ENCODE measurements at places on chromosomes 2 and 18.

DNA sequence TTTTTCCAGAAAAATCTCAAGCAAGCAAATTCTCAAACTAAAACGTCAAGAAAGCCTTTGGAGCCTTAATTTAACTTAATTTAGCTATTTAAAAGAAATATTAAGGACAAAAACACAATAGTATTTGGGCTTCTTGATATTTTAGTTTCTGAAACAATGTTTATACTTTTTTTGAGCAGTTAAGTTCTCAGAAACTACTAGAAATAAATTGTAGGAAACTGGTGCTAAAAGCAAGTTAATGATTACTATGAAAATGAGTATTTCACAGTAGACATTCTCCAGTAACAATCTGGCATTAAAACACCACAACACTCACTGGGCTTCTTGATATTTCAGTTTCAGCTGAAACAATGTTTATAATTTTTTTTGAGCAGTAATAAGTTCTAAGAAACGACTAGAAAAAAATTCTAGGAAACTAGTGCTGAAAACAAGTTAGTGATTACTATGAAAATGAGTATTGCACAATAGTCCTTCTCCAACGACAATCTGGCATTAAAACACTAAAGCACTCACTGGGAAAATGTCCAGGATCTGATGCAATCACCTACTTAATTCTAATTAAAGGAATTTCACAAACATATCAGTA lies 45.1 kb downstream of the TRAK2 start:
- no peak for DNase-seq

GRCh38 chr2:79830501-79830900 lies 317.6 kb downstream of the CTNNA2 start:
- no peak for DNase-seq

DNA sequence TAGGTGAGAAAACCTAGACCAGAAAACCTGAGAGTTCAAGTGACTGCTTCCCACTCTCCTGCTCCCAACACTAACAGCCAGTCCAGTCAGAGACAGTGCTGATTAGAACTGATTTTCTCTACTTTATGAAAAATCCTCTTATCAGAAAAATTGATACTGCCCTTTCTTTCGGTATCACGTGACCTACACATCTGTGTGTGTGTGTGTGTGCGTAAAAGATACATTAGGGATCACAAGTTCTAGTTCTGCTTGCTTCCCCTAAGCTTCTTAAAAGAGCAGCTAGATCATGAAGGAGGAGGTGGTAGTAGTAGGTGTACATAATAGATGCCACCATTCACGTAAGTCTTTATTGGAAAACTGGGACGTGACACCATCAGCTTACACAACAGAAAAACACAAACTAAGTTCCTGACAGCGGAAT lies 1.5 kb downstream of the ARL5A start:
- DNase-seq, result no peak

DNA sequence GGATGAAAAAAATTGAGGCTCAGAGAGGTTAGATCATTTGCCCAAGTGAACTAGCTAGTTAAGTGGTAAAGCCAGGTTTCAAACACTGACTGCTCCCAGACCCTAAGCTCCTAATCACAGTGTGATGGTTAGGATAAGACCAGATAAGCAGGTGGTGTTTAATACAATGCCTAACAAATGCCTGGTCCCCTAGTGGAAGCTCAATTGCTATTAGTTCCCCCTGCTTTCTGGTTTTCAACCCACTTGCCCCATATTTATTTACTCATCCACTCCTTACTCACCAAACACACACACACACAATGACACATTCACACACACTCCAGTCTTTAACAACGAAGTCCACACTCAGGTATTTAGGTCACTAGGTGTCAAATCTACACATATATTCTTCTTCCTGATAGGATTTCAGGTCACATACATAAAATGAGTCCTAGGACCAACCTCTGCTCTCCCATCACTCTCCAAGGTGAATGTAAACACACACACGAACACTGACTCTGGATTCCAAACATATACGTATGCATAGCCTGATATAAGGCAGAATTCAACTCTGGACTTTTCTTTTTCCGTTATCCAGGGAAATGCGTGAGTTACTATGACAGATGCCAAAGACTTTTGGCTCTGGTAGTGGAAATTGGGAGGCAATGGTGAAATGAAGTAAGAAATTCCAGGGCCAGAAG lies 73.6 kb upstream of the TSPYL6 start:
- no peak for DNase-seq

DNA sequence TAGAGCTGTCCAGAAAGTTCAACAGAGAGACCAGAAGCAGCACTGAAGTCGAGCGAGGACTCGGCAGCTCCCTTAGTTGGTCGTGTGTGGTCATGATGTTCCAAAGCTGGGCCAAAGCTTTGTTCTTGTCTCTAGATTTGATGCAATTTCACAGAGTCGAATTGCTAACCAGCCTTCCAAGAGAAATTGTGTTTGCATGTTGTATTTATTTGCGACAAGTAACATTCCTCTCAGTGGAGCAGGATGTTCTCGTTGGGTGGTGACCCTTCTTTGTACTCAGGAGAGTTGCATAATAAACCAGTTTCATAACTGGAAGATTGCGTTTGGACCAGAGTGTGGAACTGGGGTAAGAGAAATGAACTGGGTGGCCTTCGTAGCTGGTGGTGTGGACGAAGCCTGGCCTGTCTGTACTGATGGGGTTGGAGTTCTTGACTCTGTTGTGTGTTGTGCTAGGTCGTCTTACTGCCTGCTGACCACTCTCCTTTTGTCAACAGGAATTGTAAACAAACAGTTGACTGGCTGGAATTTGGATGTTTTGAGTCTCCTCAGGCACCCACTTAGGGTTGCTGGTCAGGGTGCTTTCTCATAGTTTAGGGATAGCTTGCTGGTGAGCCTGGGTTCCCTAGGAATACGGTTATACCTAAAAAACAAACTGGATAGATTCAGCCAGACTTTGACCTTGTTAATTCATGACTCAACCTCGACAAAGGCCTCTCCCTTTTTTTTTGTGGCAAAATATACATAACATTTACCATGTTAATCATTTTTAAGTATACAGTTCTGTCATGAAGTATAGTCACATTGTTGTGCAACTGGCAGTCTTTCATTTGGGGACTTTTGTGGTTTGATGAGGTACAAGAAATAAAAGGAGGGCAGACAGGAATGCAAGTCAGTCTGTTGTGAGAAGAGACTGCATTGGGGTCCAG lies 28.9 kb upstream of the TOGARAM2 start:
- DNase-seq, result no peak

GRCh38 chr2:182694189-182694588 lies 21.9 kb upstream of the DNAJC10 start:
- no peak for DNase-seq

DNA sequence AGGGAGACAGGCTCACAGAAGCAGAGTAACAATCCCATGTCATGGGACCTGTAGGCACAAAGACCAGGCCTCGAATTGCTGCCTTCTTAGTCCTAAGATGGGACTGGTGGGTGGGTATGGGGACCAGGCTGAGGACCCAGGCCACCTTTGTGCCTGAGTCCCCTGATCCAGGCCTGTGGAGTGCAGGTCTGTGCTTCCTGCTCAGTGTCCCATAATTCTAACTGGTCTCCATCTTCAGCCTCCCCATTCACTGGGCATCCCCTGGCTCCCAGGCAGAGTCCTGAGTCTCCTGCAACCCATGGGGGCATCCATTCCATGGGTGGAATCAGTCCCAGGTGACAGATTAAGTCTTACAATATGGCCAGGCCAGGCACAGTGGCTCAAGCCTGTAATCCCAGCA lies 83.9 kb downstream of the SMAD7 start:
- DNase-seq, result no peak

DNA sequence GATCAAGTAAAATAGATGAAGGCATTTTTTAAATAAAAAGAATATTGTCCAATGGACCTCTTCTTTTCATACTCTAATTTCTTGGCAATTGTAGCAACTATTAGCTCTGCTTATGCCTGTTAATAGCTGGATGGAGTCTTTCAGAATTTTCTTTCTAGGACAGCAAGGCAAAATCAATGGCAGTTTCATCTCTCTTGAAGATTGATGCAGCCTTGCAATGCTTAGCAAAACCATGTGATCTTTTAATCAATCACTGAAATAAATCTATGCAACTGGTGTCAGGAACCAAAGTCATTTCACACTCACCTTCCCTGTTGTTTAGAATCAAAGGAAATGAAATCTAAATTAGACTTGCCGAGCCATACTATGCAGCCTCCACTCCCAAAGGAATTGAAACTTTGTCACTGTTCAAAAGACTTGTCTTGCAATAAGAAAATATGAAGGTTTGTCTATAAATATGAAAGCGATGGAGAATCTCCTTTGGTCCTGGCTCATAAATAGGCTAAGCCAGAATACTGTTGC lies 16.2 kb downstream of the RPRM start:
- DNase-seq, result no peak

DNA sequence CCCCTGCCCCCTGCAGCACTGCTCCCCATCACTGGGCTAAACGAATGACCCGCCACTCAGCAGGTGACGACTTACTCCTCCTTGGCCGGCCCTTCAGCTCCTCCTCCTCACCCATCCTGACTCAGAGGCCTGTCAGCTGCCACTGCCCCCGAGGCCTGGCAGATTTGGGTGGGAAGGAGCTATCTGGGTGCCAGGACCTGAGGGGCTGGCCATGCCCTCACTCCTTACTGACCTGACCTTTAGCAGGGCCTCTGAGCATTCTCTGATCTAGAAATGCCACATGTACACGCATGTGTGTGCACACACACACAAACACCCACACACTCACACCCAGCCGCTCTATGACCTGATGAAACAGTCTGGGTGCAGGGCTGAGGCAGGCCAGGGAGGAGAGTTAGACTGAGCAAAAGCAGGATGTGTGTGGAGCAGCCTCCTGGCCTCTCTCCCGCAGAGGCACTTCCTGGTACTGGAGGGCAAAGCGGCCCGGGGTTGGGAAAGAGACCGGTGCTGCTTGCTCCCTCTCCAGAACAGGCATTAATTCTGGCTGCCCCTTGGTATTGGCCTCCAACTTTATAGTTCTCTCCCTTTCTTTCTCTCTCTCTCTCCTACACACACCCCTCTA lies 68.0 kb downstream of the ZFP36L2 start:
- DNase-seq, result no peak

DNA sequence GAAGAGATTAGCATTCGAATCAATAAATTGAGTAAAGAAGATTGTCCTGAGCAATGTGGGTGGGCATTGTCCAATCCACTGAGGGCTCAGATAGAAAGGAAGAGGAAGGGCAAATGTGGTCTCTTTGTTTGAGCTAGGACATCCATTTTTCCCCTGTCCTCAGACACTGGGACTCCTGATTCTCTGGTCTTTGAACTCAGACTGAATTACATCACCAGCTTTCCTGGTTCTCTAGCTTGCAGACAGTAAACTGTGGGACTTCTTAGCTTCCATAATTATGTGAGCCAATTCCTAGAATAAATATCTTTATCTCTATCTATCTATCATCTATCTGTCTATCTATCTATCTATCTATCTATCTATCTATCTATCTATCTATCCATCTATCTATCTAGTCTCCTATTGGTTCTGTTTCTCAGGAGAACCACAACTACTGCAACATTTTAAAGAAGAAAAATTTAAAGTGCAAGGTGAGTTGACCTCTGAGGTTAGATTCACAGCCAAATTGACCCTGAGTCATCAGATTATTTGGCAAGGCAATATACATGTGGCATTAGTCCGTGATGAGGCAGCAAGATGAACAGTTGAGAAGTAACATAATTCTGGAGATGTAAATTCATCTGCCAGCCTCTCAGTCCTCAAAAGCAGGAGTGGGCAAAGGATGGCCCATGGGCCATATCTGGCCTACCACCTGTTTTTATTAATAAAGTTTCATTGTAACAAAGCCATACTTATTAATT lies 191.4 kb downstream of the PDE11A start:
- no peak for DNase-seq

- no peak for DNase-seq
Observed at GRCh38 chr2:32220445-32220844, 44.2 kb downstream of the NLRC4 start.

- no peak for DNase-seq
Observed at GRCh38 chr18:48714873-48715272, 176.0 kb downstream of the CTIF start.

DNA sequence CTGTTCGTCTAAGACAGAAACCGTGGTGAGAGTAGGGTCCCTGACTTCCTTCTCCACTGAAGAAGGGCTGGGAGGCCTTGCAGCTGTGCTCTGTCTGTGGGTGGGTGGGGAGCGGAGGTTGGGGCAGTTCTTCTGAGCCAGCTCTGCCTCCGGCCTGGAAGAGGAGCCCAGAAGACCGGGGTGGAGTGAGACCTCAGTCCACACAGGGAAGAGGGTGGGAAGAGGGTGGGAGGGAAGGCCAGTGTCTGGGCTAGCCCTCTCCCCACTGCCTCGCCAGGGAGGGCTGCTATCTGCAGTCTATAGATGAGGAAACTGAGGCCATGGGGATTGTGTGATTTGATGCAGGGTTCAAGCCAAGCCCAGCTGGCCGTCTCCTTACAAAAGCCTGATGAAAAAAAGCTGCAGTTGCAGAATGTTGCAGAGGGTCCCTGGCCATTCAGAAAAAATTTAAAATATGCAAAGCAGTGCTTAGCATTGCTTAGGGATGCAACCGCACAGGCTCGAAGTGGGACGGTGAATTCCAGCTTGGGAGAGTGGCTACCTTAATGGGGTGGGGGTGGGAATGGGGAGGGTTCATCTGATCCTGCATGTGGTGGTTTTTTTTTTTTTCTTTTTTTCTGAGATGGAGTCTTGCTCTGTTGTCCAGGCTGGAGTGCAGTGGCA lies 181.6 kb upstream of the HS6ST1 start:
- DNase-seq, result no peak

- no peak for DNase-seq
Observed at GRCh38 chr18:55264108-55264507, 304.8 kb upstream of the CCDC68 start.

- no peak for DNase-seq
Observed at GRCh38 chr2:157601807-157602206, 26.9 kb downstream of the ACVR1C start.

- no peak for DNase-seq
Observed at GRCh38 chr2:3242747-3243369, 134.8 kb downstream of the EIPR1 start.

DNA sequence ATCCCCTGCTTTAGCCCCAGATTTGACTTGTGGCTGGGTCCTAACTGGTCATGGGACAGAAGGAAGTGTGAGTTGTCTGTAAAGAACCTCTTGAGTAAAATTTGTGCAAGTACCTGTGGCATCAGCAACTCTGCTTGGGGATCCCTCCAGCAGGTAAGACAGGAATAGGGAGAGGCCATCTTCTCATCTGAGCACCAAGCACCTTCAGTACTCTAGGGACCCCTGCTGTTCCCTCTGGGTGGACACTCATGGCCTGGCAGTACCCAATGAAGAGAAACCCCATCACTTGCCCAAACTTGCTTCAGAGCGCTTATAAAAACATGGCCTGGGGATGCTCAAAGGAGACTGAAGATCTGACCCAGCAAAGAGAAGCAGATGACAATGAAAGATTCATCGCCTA lies 297.8 kb downstream of the SP3 start:
- no peak for DNase-seq

Measured in mesothelial cell of epicardium (in vitro differentiated cells).